ENCODE measurements at places on chromosomes 13 and 19. TPM values are rescaled to one million over a fixed set of nuclear protein-coding genes. Genes with fewer than 3 reads are reported as not detected.

DNA sequence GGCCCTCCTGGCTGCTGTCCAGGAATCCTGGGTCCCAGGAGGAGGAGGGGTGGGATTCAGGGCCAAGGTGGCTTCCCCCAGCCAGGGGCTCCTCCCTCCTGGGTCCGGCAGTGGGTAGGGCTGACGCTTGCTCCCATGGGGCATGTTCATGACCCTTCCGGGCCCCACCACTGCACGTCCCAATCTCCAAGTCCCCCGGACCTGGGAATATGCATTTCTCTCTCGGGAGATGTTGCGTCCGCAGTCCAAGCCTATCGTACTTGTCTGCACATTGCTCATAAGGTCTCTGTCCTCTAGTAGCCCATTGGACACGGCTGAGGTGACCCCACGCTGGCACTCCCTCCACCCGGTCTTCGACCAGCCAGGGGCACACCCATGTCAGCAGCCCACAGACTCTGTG is 192.3 kb downstream of the TEX29 start:
- peak; percentile 14 for DNase-seq

DNA sequence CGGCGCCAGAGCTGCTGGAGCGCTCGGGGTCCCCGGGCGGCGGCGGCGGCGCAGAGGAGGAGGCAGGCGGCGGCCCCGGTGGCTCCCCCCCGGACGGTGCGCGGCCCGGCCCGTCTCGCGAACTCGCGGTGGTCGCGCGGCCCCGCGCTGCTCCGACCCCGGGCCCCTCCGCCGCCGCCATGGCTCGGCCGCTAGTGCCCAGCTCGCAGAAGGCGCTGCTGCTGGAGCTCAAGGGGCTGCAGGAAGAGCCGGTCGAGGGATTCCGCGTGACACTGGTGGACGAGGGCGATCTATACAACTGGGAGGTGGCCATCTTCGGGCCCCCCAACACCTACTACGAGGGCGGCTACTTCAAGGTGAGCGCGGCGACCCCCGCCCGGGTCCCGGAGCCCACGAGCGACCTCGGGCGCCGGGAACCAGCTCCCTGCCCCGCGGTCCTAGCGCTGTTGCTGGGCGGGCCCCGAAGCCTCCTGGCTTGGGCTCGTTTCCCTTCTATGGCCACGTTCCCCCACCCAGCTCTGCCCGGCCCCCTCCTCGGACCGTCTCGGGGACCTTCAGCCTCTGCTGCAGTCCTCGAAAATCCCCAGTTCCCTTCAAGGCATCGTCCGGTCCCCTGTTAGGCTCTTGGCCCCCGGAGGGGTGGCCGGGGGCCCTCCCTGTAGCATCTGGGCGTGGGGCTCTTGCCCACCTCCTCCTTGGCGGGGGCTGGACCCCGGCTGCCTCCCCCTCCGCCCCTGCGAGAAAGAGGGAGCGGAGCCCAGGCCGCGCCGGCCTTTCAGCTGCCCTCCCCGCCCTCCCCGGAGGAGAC is at the start of gene CDC34:
Gene CDC34 (plus strand): TSS at position 8 of the 808 bp plus-strand sequence. CDS start 172 bp downstream, at position 180.
- DNase-seq, result no peak

DNA sequence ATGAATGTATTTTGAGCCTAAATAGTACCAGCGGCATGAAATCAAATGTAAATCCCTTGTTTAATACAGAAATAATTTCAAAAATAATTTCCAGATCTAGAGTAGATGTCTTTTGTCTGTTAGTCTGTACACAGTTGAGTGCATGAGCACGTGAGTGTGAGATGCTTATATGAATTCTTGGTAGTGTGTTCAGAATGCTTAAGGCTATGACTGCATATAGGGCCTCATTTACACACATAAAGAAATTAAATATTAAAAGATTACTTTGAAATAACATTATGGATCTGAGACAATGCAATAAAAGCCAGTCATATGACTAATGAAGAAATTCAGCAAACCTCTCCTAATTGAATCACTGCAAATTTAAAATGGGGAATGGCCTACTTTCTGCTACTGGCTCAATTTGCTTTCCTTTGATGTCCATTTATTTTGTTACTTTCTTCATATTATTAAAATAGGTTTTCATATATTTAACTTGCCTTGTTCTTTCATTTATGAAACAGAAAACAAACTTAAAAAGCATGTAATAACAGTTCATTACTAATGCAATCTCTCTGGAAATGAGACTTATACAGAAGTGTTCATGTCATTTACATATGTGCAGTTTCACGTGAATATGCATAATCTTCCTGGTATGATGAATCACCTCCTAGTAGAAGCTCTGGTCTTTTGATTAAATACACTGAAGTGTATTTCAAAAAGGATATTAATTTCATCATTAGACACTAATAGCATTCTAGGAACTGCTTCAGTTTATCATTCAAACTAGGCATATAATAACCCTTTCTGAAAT is 4.5 kb downstream of the AMER2 start:
- no peak for DNase-seq

DNA sequence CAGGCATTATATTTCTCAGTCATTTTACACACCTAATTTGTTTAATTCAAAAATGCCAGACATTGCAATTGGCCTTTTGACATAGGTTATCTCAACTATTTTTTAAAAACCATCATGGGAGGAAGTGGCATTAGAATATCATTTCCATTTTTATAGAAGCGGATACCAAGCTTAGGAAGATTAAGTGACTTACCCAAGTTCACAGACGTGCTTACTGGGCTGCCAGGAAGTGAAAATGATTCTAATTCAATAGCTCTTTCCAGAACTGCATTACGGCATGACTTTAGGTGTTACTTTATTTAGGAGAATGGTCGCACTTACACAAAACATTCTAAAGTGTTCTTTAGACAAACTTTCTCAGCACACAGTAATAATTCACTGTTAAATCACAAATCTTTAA is 231.9 kb downstream of the KLF12 start:
- DNase-seq, result no peak

GRCh38 chr13:98504371-98504963 is 72.4 kb downstream of the STK24 start:
- no peak for DNase-seq

GRCh38 chr13:113607889-113608635 is 23.5 kb downstream of the TFDP1 start:
- no peak for DNase-seq

DNA sequence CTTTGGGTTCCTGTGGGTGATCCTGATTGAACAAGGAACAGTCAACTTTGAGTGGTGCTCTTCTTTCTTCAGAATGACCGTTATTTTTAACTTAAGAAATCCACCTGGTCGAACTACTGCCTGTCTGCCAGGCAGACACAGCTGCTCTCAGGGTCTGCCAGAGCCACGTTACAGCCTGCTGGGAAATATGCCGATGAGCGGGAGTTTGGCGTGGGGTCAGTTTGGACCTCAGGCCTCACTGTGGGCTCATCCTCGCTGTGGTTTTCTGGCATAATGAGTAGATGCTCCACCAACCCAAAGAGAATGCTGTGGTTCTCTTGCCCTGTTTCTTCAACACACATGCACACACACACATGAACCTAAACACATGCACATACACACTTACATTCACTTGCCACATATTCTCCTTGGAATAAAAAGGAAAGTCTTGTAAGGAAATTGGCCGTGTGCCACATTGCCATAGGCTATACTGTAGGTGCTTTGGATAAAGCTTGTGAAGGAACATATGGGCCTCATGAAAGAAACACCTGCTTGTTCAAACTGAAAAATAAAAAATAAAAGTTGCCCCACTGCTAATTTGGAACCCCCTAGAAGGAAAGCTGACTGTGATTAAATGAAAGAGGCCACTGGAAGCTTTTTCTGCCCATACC is 598.7 kb upstream of the KLF12 start:
- DNase-seq, result no peak

GRCh38 chr19:28377077-28377476 is 835.9 kb downstream of the UQCRFS1 start:
- no peak for DNase-seq

GRCh38 chr19:50482271-50482855 is 5.7 kb upstream of the GARIN5A start:
- no peak for DNase-seq

GRCh38 chr13:89749888-89750287 is 1597.6 kb upstream of the MIR17HG start:
- no peak for DNase-seq

DNA sequence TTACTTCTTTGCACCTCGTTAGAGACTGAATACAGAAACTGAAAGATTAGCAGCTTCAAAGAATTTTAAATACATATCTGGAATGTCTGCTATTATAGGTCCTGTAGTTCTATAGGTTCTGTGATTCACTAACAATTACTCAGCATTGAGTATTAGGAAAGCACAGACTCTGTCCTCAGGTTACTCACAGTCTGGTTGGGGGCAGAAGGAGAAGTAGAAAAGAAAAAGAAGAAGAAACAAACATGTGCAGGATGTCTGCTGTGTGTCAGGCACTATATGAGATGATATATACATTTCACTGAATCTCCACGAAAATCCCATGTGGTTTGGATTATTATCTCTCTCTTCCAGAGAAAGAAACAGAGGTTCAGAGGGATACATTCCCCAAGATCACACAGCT is 40.1 kb downstream of the SERTM1 start:
- DNase-seq, result no peak

DNA sequence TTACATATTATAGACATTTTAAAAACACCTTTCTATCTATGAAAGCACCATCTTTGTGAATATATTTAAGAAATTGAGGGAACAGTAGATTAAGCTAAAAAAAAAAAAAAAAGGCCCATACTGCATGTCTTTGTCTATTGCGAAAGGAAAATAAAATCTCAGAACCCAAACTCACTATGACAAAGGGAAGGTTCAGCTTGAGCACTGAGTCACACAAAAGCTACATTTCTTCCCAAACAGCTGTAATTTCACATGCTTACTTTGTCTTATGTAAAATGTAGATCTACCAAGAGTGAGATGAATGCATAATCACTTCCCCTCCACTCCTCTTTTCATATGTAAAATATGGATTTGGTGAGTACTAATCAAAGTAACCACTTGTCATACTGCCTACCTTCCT is 640.1 kb upstream of the KLF12 start:
- DNase-seq, result no peak

DNA sequence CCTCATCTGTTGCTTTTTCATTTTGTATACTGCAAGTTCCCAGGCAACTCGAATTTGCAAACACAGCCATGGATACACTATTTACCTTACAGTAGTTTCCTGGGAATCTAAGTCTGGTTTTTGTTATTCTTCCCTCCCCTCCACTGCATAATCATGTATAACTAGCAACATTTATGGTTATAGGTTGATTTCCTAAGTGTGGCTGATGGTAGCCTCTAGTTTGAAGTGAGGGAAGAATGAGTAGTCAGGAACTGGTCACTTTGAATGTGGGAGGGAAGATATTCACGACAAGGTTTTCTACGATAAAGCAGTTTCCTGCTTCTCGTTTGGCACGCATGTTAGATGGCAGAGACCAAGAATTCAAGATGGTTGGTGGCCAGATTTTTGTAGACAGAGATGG is at the start of gene KCNRG:
Gene KCNRG (plus strand): TSS at position 187 of the 400 bp plus-strand sequence. CDS start 50 bp downstream, at position 237.
- no peak for DNase-seq

- peak; percentile 90 for DNase-seq
Measured at GRCh38 chr19:35693835-35694599, 10.3 kb upstream of the ZBTB32 start.

DNA sequence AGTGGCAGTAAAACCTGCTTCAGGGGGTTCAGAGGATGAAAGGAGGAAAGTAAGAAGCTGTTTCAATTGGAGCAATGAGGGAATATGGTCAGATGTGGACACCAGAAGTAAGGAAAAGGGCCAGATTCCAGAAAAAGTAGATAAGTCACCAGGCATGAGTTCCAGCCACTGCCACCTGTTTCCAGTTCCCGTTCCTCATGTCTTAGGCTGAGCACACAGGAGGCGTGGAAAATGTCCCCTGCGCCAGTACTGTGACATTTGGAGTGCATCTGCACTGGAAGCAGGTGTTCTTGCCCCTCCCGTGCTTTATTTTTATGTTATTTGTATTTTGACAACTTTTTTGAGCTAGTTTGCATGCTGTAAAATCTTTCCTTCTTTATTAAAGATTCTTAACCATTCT is 25.3 kb downstream of the LMO7 start:
- DNase-seq, result no peak

DNA sequence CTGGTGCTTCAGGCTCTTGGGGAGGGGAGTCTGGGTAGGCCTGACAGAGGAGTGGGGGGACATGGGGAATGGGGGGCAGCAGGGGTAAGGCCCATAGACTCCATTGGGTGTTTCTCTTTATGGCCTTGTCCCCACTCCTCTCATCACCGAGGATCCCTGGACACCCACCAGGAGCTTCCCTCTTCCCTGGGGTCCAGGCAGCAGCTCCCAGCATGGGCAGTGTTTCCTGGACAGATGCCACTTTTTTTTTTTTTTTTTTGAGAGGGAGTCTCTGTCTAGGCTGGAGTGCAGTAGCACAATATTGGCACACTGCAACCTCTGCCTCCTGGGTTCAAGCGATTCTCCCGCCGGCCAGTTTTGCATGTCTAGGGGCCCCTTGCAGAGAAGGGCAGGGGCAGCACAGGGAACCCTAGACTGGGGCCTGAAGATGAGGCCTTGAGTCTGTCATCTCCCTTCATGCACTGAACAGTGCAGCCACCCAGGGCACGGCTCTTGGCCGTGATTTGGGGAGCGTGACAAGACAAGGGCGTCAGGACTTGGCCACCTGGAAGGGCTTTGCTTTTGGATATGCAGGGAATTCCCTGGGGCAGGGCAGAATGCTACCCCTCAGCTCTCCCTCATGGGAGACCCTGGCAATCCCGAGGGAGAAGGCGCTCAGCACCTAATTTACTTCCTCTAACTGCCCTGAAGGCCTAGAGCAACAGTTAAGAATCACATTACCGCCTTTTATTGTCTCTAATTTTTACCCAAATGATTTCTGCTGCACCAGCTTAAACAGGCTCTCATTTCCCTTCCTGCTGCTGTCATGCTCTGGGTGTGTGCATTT is 213.9 kb upstream of the ZNF536 start:
- DNase-seq, result peak; percentile 10

GRCh38 chr13:26855071-26855470 is 94.5 kb upstream of the GPR12 start:
- DNase-seq, result no peak

DNA sequence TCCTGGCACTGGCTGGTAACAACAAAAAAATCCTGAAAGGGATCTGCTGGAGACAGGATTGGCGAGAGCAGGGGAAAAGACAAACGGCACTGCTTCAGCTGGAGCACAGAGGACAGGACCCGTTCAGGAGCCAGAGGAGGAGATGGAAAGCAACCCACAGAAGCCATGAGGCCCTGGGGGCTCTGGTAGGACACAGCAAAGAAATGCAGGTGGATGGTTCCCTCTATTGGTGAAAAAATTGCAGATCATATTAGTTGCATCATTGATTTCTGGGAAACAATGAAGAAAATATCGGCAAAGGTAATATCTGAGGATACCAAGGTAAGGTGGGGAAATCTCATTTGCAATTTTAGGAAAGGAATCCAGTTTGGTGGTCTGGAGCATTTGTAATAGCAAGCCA is 25.7 kb upstream of the TPP2 start:
- peak; percentile 46 for DNase-seq

- no peak for DNase-seq
Measured at GRCh38 chr19:35107545-35107944, 8.1 kb upstream of the FXYD3 start.

The ZNF112 gene
- total RNA-seq, result 4.2 TPM

The VN1R2 gene
- total RNA-seq, result not detected

The ZNF177 gene
- total RNA-seq, result 5.7 TPM

The TPTE2 gene
- not detected for total RNA-seq

Measured in H9 (cell line).